CD4-positive, CD25-positive, alpha-beta regulatory T cell (primary cell): ENCODE measurements at places on chromosomes 7 and 10. TPM values are rescaled to one million over a fixed set of nuclear protein-coding genes. Genes with fewer than 3 reads are reported as not detected.

DNA sequence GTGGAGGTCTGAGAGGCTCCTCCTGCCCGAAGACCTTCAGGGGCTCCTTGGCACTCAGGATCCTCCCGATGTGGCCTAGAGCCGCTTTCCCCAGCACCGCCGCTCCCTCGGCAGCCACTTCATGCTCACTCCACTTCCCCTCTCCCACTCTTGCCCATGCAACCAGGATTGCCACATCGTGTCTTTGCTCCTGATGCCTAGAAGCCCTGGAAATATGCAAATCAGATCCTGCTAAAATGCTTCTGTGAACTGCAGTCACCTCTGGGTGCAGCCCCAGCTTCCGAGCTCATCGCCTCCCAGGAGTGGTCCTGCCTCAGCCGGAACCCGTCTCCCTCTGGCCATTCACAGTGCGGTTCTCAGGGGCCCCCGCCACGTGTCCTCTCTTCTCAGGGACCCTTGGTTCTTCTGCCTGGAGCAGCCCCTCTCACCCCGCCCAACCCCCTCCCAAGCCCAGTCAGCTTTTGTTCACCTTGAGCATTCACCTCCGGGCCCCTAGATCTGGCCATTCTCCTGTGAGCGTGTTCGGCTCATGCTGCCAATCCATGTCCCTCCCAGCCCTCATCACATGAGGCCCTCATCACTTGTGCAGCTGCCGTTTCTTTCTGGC is 175.5 kb downstream of the ADARB2 start:
- H3K27me3 ChIP-seq = no peaks in the 10 kb centered on the region
- H3K27ac ChIP-seq = no peak overlapping the region
- H3K4me3 ChIP-seq = no peak overlapping the region
- no peaks in the 10 kb centered on the region for H3K36me3 ChIP-seq
- no peak for DNase-seq

- H3K27me3 ChIP-seq = no peaks in the 10 kb centered on the region
- H3K4me3 ChIP-seq = no peak overlapping the region
- no peak for DNase-seq
- H3K4me1 ChIP-seq = no peaks in the 10 kb centered on the region
- no peaks in the 10 kb centered on the region for H3K36me3 ChIP-seq
Measured at GRCh38 chr10:60305380-60305892, 84.2 kb downstream of the ANK3 start.

The FBXL13 gene
- not detected for total RNA-seq

The ZNF804B gene
- total RNA-seq = not detected

The RHBDD2 gene
- total RNA-seq = 194 TPM

DNA sequence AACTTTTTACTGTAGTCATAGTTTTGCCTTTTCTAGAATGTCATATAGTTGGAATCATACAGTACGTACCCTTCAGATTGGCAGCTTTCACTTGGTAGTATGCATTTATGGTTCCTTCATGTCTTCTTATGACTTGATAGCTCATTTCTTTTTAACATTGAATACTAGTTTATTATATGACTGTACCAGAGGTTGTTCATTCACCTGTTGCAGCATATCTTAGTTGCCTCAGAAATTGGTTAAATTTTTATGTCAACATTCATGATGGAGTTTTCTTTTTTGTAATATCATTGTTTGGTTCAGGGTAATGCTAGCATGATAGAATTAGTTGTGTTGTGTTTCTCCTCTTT is 94.8 kb upstream of the CDK13 start:
- no peak overlapping the region for H3K4me3 ChIP-seq
- peaks cover 12% of the 10 kb centered on the region for H3K27me3 ChIP-seq
- no peak for DNase-seq
- peaks cover 3% of the 10 kb centered on the region for H3K4me1 ChIP-seq

The FAM25G gene
- not detected for total RNA-seq

- H3K4me1 ChIP-seq = peaks cover 40% of the 10 kb centered on the region
- peak overlapping the region; percentile 93 for H3K4me3 ChIP-seq
- DNase-seq = peak; percentile 49
- peak overlapping the region; percentile 90 for H3K27ac ChIP-seq
Measured at GRCh38 chr10:74177140-74177677, 26.2 kb downstream of the ADK start.

The CACNA2D1 gene
- total RNA-seq = not detected

- DNase-seq = no peak
- peaks cover 5% of the 10 kb centered on the region for H3K4me1 ChIP-seq
- H3K36me3 ChIP-seq = no peaks in the 10 kb centered on the region
- peaks cover 15% of the 10 kb centered on the region for H3K27me3 ChIP-seq
- H3K27ac ChIP-seq = no peak overlapping the region
- no peak overlapping the region for H3K4me3 ChIP-seq
Measured at GRCh38 chr7:50633414-50633710, 68.2 kb upstream of the DDC start.

The GHRHR gene
- not detected for total RNA-seq

GRCh38 chr7:47477191-47478016 is 104.5 kb downstream of the TNS3 start:
- no peaks in the 10 kb centered on the region for H3K4me1 ChIP-seq
- DNase-seq = no peak
- no peaks in the 10 kb centered on the region for H3K36me3 ChIP-seq
- no peak overlapping the region for H3K4me3 ChIP-seq
- H3K27me3 ChIP-seq = no peaks in the 10 kb centered on the region

GRCh38 chr10:128578766-128579165 is 452.5 kb upstream of the MKI67 start:
- H3K4me3 ChIP-seq = no peak overlapping the region
- H3K36me3 ChIP-seq = no peaks in the 10 kb centered on the region
- no peaks in the 10 kb centered on the region for H3K4me1 ChIP-seq
- no peak for DNase-seq
- H3K27me3 ChIP-seq = no peaks in the 10 kb centered on the region
- no peak overlapping the region for H3K27ac ChIP-seq

- no peak overlapping the region for H3K27ac ChIP-seq
- no peaks in the 10 kb centered on the region for H3K36me3 ChIP-seq
- no peak overlapping the region for H3K4me3 ChIP-seq
- no peak for DNase-seq
- no peaks in the 10 kb centered on the region for H3K4me1 ChIP-seq
- H3K27me3 ChIP-seq = no peaks in the 10 kb centered on the region
Measured at GRCh38 chr10:130745821-130746220, 565.7 kb downstream of the TCERG1L start.

The PIP gene
- total RNA-seq = not detected

GRCh38 chr7:22589641-22590201 is 89.7 kb upstream of the STEAP1B start:
- no peak overlapping the region for H3K4me3 ChIP-seq
- peaks cover 2% of the 10 kb centered on the region for H3K27me3 ChIP-seq
- no peak for DNase-seq
- no peaks in the 10 kb centered on the region for H3K4me1 ChIP-seq
- no peak overlapping the region for H3K27ac ChIP-seq

The TBX20 gene
- total RNA-seq = 1.5 TPM

DNA sequence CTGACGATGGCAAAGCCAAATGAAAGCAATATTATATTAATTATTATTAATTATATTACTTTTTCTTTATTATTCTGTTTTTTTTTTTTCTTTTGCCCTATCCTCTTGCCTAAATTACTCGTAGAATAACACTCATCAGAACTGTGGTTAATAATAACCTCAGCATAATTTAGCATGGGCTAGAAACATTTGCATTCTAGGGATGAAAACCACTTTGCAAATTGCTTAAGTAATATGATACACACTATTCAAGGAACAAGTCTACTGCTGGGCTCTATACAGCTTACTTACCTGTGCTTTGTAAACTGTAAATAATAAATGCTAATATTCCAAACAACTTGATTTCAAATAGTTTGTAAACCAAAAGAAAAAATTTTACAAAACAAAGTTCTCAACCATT is 375.8 kb downstream of the HGF start:
- H3K27me3 ChIP-seq = no peaks in the 10 kb centered on the region
- no peaks in the 10 kb centered on the region for H3K4me1 ChIP-seq
- no peaks in the 10 kb centered on the region for H3K36me3 ChIP-seq
- no peak for DNase-seq
- no peak overlapping the region for H3K4me3 ChIP-seq
- no peak overlapping the region for H3K27ac ChIP-seq

DNA sequence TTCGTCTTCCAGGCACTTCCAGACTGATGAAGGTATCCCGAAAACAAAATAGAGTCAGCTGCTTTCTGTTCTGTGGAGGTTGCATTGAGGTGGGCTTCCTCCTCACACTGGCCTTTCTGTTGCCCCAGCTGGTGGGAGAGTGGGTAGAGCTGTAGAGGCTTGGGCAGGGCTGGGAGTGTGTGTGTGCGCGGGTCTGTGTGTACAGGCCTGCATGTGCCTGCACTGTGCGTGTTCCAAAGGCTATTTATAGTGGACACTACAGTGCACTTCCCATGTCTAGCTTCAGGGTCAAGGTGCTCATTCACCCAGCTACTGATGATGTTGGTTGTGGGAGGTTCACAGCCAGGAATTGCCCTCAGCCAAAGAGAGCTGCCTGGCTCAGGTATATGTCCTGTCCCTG is 260.1 kb upstream of the HABP2 start:
- no peaks in the 10 kb centered on the region for H3K27me3 ChIP-seq
- no peak overlapping the region for H3K4me3 ChIP-seq
- H3K27ac ChIP-seq = no peak overlapping the region
- DNase-seq = no peak
- no peaks in the 10 kb centered on the region for H3K4me1 ChIP-seq

GRCh38 chr10:13891128-13892000 is 304.6 kb downstream of the PRPF18 start:
- no peaks in the 10 kb centered on the region for H3K36me3 ChIP-seq
- peak overlapping the region; percentile 19 for H3K4me3 ChIP-seq
- H3K27me3 ChIP-seq = peaks cover 25% of the 10 kb centered on the region
- peaks cover 15% of the 10 kb centered on the region for H3K4me1 ChIP-seq

- no peaks in the 10 kb centered on the region for H3K4me1 ChIP-seq
- H3K27me3 ChIP-seq = no peaks in the 10 kb centered on the region
- no peak for DNase-seq
Measured at GRCh38 chr7:28725911-28726310, 232.2 kb downstream of the TRIL start.

The CALML5 gene
- total RNA-seq = not detected

DNA sequence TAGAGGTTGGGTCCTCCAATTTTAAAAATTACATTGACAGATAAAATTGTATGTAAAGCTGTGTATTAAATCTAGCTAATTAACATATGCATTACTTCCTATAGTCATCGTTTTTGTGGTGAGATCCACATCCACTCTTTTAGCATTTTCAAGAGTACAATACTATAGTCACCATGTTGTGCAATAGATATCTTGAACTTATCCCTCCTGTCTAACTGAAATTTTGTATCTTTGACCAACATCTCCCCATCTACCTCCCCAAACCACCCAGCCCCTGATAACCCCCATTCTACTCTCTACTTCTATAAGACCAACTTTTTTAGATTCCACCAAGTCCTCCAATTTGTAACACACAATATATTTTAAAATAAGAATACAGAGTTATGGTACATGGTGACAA is 208.0 kb downstream of the RELN start:
- no peak for DNase-seq
- H3K27ac ChIP-seq = no peak overlapping the region
- no peaks in the 10 kb centered on the region for H3K36me3 ChIP-seq
- no peaks in the 10 kb centered on the region for H3K4me1 ChIP-seq
- H3K4me3 ChIP-seq = no peak overlapping the region

GRCh38 chr7:121401896-121402295 is 5.8 kb upstream of the FAM3C start:
- peaks cover 3% of the 10 kb centered on the region for H3K27me3 ChIP-seq
- peaks cover under 1% of the 10 kb centered on the region for H3K4me1 ChIP-seq
- no peaks in the 10 kb centered on the region for H3K36me3 ChIP-seq
- H3K4me3 ChIP-seq = no peak overlapping the region
- DNase-seq = no peak
